ENCODE measurements at places on chromosomes 12 and 14. TPM values are rescaled to one million over a fixed set of nuclear protein-coding genes. Genes with fewer than 3 reads are reported as not detected.

Gene ATL1
- 0.81 TPM for total RNA-seq

Gene ALKBH1
- total RNA-seq: 7.8 TPM

Gene HOXC4
- not detected for total RNA-seq

Gene ZNF385A
- 1.1 TPM for total RNA-seq

Gene IL22
- not detected for total RNA-seq

Gene KRT8
- total RNA-seq: 20.7 TPM

Gene AICDA
- total RNA-seq: not detected

Gene DLGAP5
- 57.8 TPM for total RNA-seq

Gene KLRG1
- total RNA-seq: 8.9 TPM

Gene NOS1
- total RNA-seq: not detected

Gene USP44
- 0.85 TPM for total RNA-seq

Gene PELI2
- 3.6 TPM for total RNA-seq

Gene ANKRD52
- total RNA-seq: 22.5 TPM

Gene PPP1R1A
- total RNA-seq: not detected

Gene TMCC3
- 30.9 TPM for total RNA-seq

Gene TTC9
- under 0.01 TPM for total RNA-seq

Gene ARPC3
- 241 TPM for total RNA-seq

Gene CNOT2
- total RNA-seq: 144 TPM

Gene MGST1
- total RNA-seq: 6.5 TPM

Gene LRRC43
- 0.72 TPM for total RNA-seq

Gene AQP5
- 0.09 TPM for total RNA-seq

Gene ASB2
- total RNA-seq: not detected

Gene DHRS2
- total RNA-seq: not detected

Gene UBR7
- total RNA-seq: 35.1 TPM

Gene OVCH1
- total RNA-seq: 0.85 TPM

Gene CHGA
- total RNA-seq: not detected

Gene SMIM10L1
- total RNA-seq: 5.1 TPM

Gene EMC9
- total RNA-seq: 23.7 TPM

Gene PHLDA1
- 31.5 TPM for total RNA-seq

Gene CLEC4C
- total RNA-seq: not detected

Gene HCAR1
- under 0.01 TPM for total RNA-seq

Gene SYT1
- total RNA-seq: 1.7 TPM

Gene SMCO2
- 0.36 TPM for total RNA-seq

Gene PTGER2
- total RNA-seq: not detected

Gene DEGS2
- not detected for total RNA-seq

Gene CD163
- not detected for total RNA-seq

Gene MFAP5
- total RNA-seq: under 0.01 TPM

Gene ST8SIA1
- 0.09 TPM for total RNA-seq

Gene DEPDC4
- 0.54 TPM for total RNA-seq

Gene OAS1
- total RNA-seq: 4.9 TPM

Gene OAS3
- total RNA-seq: 5.5 TPM

Gene SLCO1B3
- not detected for total RNA-seq

Gene KRT74
- not detected for total RNA-seq

Gene KLHDC1
- 1.1 TPM for total RNA-seq

Gene CLEC1B
- total RNA-seq: not detected

Gene KRT82
- total RNA-seq: not detected

Gene GPR65
- total RNA-seq: 0.09 TPM

Gene FBXO33
- total RNA-seq: 13.6 TPM

Gene ZBTB42
- 3.5 TPM for total RNA-seq

Gene PRB2
- total RNA-seq: not detected

Gene FOXA1
- total RNA-seq: 0.09 TPM

Gene RNASE4
- total RNA-seq: 6.6 TPM

Gene RASAL1
- not detected for total RNA-seq

Gene TSHR
- total RNA-seq: not detected

Gene CD63
- total RNA-seq: 1,643 TPM

Gene AREL1
- 29.6 TPM for total RNA-seq

Gene PIWIL1
- not detected for total RNA-seq

Gene LTBP2
- 214 TPM for total RNA-seq

Gene RITA1
- 15.0 TPM for total RNA-seq

Gene RTL1
- total RNA-seq: not detected
